Dermis microvascular lymphatic vessel endothelial cell (primary cell): ENCODE measurements at places on chromosomes 5 and 9.

- no peak for DNase-seq
Observed at GRCh38 chr5:100493996-100494395, 41.2 kb upstream of the FAM174A start.

GRCh38 chr5:137688210-137688840 lies 47.6 kb downstream of the KLHL3 start:
- no peak for DNase-seq

DNA sequence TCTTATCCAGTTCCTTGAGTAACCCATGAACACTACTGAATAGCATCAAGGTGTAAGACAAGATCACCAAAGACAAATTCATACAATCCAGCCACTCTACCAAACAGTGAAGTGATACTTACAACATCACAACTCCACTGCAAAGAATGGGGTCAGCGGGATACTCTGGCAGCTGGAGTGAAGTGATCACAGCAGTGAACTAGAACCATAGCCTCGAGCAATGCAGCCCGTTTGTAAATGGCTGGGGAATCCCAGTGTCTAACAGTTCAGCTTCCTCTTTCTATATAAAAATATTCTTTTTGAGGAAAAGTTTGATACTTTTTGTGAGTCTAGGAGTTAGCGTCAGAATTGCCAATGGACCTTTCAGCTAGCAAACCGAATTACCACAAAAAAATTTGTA lies 515.2 kb downstream of the ZNF608 start:
- DNase-seq: no peak

DNA sequence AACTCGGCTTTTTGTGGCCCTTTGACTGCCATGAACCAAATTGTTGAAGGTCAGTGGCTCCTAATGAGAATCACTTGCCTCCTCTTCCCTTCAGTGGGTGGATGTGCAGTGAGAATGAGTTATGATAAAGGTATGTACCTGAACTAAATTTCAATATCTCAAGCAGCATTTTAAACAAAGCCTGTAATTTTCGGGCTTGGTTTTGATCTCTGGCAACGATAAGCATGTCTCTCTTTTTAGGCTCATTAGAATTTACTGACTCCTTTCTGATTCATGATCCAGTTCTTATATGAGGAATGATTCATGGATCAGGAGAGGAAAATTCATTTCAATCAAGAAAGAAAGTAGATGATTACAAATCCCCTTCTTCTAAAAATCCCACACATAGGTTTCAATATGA lies 305.5 kb downstream of the ARRDC3 start:
- no peak for DNase-seq

DNA sequence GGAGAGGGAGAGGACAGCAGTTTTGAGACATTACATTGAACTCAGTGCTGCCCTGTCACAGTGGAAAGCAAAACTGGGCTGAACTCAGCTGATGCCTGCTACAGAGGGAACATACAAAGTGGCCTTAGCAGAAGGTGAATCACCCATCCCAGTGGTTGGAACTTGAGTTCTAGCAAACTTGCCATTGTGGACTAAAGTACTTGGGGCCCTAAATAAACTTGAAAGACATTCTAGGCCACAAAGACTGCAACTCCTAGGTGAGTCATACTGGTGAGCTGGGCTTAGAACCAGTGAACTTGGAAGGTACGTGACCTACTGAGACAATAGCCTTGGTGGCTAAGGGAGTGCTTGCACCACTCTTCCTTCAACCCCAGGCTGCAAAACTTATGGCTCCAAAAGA lies 155.7 kb upstream of the RIOK2 start:
- no peak for DNase-seq

DNA sequence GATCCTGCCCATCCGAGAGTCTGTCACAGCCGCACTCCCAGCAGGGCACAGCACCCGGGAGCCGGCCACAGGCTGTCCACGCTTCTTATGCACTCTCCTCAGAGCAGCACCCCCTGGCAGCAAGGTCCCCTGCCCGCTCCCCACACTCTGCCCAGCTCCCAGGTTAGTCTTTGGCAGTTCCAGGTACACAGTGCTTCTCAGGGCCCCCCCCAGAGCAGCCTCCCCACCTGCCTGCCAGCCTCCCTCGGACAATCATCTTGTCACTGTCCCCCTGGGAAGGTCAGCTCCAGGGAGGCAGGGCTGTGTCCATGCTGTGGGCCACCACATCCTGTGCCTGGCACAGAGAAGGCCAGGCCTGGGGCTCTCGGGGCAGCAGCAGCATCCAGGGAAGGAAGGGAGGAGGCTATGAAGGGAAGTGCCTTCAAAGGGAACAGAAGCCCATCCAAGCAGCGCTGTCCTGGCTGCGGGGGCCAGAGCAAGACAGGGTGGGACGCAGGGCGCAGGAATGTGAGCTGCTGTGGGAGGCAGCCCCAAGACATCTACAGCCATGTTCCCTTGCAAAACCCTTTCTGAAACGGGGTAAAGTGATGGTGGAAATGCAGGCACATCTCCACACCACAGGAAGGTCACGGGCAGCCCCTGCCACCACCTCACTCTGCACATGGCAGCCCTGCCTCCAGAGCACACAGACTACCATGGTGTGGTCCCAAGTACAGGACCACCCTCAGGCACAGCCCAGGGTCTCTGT lies 68.6 kb upstream of the ADAMTS2 start:
- no peak for DNase-seq

- DNase-seq: no peak
Observed at GRCh38 chr5:77983482-77984199, 207.5 kb upstream of the TBCA start.

- no peak for DNase-seq
Observed at GRCh38 chr5:110087829-110088228, 398.1 kb downstream of the MAN2A1 start.

- DNase-seq: peak; percentile 19
Observed at GRCh38 chr9:18675332-18675731, 201.4 kb downstream of the ADAMTSL1 start.

- DNase-seq: no peak
Observed at GRCh38 chr5:25393957-25394356, 749.2 kb upstream of the CDH10 start.

GRCh38 chr9:136982232-136983051 lies at the start of gene LCNL1:
Gene LCNL1, plus strand, starts transcription at chr9:136982993. Its CDS starts 594 bp downstream, at chr9:136983587.
- DNase-seq: no peak

- DNase-seq: no peak
Observed at GRCh38 chr5:139863361-139863760, 67.8 kb downstream of the PSD2 start.

DNA sequence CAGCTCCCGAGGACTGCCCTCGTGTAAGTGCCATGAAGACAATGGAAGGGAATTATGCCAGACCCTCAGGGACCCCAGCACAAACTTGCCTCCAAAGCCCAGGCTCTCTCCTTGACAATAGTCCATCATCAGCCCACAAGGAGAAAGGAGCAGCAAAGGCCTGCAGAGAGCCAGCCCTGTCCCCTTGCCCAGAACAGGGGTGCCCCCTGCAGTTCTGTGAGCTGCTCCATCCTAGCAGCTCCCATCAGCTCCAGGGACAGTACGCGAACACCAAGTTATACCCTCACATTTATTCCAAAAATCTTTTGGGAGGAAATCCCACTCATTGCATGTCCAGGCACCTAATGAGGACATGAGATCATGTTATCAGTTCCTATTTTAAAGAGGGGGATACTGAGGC lies 11.1 kb downstream of the BARX1 start:
- DNase-seq: no peak

DNA sequence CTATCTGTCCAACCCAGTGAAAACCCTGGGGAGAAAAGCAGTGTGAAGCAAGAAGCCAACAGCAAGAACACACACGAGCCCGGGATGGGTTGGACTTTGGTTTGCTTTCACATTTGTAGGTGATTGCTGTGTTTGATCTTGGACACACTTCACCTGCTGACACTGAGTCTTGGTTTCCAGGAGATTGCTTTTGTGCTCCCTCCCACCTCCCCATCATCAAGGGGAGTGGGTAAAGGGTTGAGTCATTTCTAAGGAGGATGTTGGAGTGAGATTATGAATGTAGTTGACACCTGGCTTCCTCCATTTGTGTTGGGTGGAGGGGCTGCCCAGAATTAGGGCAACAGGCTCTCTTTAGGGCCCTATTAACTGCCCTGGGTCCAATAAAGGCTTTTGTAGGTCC lies 37.5 kb downstream of the ANKDD1B start:
- no peak for DNase-seq

DNA sequence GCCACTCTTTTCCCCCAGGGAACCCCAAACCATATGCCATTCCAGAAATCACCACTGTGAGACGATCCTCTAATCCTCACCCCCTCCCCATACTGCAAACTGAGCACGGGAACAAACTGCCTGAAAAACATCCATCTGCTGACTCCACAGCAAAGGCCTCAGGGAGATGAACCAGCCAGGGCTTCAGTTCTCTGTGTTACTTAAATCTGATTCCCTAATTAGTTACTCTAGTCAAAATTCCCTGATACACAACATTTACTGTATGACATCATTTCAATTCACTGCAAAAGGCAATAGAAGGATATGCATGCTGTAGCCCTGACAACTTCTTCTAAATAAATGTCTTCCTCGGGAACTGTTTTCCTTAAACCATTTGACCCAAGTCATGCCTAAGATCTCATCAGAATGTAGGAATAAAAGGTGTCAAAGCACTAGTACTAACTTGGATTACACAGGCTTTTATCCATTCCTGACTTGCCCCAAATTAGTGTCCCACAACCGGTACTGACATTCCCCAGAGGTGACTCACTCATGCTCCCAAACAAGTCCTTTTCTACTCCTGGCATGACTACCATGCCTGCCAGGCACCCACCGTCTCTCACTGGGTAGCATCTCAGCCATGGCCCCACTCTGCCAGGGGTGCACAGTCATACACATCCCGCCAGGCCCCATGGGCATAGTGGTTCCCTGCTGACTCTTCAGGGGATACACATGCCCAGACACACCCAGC lies 35.0 kb downstream of the MTX3 start:
- no peak for DNase-seq
